ENCODE measurements at places on chromosomes 13 and 19.

GRCh38 chr13:112065521-112065866 is 1.5 kb upstream of the SOX1 start:
- DNase-seq, result no peak

GRCh38 chr19:2416321-2417097 is 10.9 kb downstream of the TIMM13 start:
- no peak for DNase-seq

DNA sequence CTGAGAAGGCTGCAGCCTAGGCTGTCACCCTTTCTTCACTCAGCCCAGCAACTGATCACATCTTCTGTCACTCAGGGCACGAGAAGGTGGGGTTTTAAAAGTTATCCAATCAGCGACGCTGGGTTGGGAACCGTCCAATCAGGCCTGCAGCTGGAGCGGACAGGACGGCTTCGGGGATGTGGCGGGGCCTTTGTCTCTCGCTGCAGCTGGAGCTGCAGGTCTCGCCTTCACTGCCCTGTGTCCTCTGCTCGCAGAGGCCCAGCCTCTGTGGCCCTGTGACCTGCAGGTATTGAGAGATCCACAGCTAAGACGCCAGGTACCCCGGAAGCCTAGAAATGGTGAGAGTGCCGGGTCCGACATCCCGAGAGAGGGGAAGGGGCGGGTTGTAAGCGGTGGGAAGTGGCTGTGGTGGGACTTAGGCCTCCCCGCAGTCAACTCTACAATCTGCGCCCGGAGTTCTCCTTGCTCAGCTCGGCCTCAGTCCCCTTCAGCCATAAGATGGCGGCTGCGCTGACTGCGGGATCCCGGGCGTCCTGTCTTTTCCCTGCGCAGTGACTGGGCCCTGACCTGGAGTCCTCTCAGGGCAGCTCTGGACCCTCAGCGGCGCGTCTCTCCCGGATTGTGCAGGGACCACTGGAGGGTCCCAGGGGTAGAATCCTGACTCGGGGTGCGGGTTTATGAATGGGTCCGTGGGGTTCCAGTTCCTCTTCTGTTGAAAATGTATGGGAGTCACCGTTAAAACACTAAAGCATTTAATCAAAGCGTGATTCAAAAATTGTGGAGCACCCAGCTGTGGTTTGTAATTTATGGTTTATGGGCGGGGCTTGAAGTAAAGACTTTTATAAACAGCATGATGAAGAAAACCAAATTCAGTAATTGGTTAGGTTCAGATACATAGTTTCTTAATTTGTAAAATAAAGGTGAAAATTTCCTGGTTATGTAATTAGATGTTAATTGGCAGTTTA is at the start of gene ZNF714:
ZNF714 (plus strand) TSS at position 193 of the 965 bp plus-strand sequence. CDS start 16,066 bp downstream, outside the sequence.
- DNase-seq, result peak; percentile 53

DNA sequence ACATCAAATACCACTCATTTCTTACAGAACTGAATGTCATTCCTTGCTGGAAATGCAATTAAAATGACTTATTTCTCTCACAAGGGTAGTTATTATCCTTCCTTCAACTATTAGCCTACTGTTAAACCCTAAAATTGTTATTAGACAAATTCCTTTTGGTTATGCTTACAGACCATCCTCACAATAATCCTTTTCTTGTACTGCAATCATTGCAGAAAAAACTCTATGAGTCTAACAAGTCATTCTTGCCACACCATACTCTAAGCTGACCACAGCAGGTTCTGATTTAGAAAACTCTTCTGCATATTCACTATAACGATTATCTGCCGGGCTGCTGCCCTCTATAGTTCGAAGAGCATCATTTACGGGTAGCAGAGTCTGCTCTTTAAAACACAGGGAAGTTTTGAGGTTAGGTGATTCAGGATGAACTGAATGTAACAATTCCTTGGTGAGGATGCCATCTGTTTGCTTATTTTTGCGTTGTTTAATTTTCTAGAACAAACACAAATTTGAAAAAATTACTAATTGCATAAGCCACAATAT is 38.2 kb downstream of the MTMR6 start:
- no peak for DNase-seq

- DNase-seq, result no peak
Measured at GRCh38 chr13:79581870-79582315, 100.9 kb downstream of the NDFIP2 start.

DNA sequence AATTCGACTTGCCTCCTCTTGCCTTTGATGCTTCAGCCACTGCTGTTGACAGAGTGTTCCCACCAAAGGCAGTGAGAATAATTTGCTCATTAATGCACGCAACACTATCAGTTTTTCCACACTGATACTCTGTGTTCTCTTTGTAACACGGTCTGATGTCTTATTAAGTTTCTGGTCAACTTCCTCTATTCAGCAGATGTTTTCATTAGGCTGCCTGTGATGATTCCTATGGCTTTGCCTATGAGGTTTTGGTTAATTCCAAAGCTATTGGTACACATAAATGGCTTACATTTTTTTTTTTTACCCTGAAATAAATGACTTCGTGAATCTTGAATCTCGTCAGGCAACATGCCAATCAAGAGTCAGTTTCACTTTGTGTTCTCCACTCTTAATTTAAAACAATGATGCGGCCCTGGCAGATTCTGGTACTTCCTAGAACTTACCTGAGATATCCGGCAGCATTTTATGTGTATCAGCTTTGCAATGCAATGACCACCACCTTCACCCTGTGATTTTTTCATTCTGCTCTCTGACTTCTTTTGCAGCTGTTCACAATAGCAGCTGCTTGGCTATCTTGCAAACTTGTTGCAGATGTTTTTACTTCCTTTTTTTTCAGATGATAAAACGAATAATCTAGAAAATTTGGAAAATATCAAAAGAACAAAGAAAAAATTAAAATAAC is 27.5 kb upstream of the KL start:
- DNase-seq, result no peak

GRCh38 chr19:33225458-33225926 is at the start of gene SLC7A10:
SLC7A10 (minus strand) TSS chr19:33225850; CDS start chr19:33225703, 147 bp downstream.
- DNase-seq, result no peak

All from activated naive CD8-positive, alpha-beta T cell treated with anti-CD3 and anti-CD28 coated beads, Interleukin-2, amount 50 U/mL, for 16 hours (primary cell).